ENCODE measurements at places on chromosomes 11 and 22. TPM values are rescaled to one million over a fixed set of nuclear protein-coding genes. Genes with fewer than 3 reads are reported as not detected.

- no peaks in the 10 kb centered on the region for H3K27me3 ChIP-seq
- no peak for DNase-seq
- H3K27ac ChIP-seq: no peak overlapping the region
- no peaks in the 10 kb centered on the region for H3K4me1 ChIP-seq
- no peaks in the 10 kb centered on the region for H3K36me3 ChIP-seq
- H3K4me3 ChIP-seq: no peak overlapping the region
These were observed 15.2 kb upstream of the FCHSD2 start for GRCh38 chr11:73157101-73158010.

DNA sequence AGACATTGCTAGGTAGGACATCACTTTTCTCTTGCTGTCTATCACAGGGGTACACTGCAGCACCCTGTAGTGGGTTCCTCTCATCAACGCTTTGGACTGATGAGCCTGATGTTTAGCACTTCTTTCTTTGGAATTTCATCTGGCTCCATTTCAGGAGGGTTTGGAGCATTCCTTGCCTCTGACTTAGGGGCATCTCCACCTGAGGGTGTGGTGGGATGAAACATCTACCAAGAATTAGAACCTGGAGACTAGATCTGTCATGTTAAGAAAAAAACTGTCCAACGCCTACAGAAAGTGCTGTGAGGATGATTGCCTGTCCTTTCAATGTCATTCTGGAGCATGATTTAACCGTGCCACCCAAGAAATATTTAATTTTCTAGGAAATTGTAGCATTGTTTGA, 648.4 kb downstream of the ETS1 start:
- no peak overlapping the region for H3K27ac ChIP-seq
- H3K36me3 ChIP-seq: no peaks in the 10 kb centered on the region
- no peaks in the 10 kb centered on the region for H3K4me1 ChIP-seq
- no peak for DNase-seq

GRCh38 chr22:25388866-25389540, 169.6 kb downstream of the CRYBB2 start:
- H3K36me3 ChIP-seq: no peaks in the 10 kb centered on the region
- DNase-seq: no peak

DNA sequence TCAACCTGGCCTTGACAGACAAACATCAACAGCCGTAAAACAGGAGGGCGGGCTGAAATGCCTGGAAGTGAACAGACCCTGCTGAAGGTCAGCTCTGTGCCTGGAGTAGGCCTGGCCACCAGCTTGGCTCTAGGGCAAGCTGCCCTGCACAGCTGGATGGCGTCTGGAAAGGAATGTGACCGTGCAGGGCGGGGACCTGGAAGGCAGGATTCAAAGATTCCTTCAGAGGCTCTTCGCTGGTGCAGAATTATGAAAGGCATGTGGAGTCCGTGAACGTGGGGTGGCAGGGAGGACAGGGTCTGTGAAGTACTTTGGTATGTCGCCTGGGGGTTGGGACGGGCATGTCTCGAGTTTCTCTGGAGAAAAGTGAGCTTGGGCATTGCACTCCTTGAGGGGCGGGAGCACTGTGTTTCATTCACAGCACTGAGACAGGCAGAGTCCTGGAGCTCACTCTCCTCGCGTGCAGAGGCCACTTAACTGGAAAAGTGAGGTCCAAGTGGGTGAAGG, 1.5 kb downstream of the EHD1 start:
- H3K36me3 ChIP-seq: no peaks in the 10 kb centered on the region
- peaks cover 3% of the 10 kb centered on the region for H3K4me1 ChIP-seq
- DNase-seq: peak; percentile 52
- no peaks in the 10 kb centered on the region for H3K27me3 ChIP-seq
- H3K27ac ChIP-seq: peak overlapping the region; percentile 69

MOV10L1 gene
- 18.9 TPM for total RNA-seq

DNA sequence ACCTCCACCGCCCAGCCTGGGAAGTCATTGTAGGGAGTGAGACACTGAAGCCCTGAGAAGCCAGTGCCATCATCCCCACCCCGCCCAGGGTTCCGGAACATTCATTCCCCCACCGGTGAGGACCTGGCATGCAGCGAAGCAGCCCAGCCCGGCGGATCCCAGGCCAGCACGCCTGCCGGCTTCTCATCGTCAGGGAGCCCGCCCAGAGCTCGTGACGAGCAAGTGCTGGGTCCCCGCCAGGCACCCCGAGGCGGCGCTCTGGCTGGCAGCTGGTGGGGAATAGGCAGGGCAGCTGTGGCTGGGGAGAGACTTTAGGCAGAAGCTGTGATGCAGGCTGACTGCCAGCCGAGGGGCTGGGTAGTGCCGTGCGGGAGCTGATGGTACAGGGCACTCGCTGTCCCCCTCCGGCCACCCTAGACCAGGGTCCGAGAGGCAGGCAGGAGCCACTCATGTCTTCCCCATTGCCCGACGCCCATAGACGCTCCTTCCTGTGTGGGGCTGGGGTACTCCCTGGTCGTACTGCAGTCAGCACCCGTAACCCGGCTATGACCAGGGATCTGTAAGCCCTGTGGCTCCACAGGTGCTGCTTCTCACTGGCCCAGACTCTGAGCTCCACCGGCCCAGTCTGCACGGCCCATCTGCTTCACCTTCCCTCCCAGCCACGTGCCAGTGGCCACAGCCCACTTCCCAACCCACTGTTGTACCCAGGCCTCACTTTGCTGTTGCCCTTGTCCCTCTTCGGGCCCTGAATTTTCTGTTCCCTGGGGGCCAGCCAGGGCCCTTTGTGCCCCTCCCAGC, 24.5 kb upstream of the CABP7 start:
- DNase-seq: peak; percentile 81
- H3K36me3 ChIP-seq: no peaks in the 10 kb centered on the region

C11orf52 gene
- total RNA-seq: 31.5 TPM

NUCB2 gene
- 110 TPM for total RNA-seq

DNA sequence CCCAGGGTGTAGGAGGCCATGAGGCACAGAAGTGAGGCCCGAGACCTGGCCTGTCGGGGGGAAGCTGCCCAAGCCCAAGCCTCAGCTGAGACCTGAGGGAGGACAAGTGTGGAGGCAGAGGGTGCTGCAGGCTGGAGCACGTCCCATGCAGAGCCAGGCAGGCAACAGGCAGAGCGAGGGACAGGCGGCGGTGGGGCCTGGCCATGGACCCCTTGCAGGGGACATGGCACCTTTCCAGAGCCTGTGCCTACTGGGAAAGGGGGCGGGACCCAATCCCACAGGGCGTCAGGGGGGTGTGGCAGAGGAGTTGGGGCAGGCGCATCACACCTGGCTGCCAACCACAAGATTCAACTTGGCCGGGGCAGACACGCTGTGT, 4.3 kb downstream of the TNNI2 start:
- no peaks in the 10 kb centered on the region for H3K4me1 ChIP-seq
- no peaks in the 10 kb centered on the region for H3K27me3 ChIP-seq
- no peak for DNase-seq

LRRC74B gene
- total RNA-seq: 0.45 TPM

IL17REL gene
- total RNA-seq: not detected

- no peak overlapping the region for H3K4me3 ChIP-seq
- H3K36me3 ChIP-seq: no peaks in the 10 kb centered on the region
- DNase-seq: no peak
- no peaks in the 10 kb centered on the region for H3K4me1 ChIP-seq
These were observed 9.9 kb upstream of the CARD18 start for GRCh38 chr11:105149477-105149876.

DNA sequence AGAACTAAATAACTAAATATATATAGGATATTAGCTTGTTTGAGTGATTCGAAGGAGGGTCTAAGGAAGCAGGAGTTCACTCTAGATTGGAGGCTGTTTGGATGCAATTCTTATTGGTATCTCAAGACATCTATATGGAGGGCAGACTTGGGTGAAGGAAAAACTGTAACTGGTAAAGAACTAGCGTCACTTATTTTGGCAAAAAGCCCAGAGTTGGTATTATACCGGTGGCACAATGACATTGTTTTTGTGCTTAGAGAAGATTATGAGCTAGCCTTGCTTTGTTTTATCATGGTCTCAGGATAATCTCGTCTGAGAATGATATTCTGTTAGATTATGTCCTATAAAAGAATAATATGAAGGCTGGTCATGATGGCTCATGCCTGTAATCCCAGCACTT, 6.0 kb upstream of the SLC35F2 start:
- H3K4me3 ChIP-seq: no peak overlapping the region
- no peaks in the 10 kb centered on the region for H3K36me3 ChIP-seq
- no peak overlapping the region for H3K27ac ChIP-seq
- DNase-seq: no peak
- H3K4me1 ChIP-seq: no peaks in the 10 kb centered on the region

DNA sequence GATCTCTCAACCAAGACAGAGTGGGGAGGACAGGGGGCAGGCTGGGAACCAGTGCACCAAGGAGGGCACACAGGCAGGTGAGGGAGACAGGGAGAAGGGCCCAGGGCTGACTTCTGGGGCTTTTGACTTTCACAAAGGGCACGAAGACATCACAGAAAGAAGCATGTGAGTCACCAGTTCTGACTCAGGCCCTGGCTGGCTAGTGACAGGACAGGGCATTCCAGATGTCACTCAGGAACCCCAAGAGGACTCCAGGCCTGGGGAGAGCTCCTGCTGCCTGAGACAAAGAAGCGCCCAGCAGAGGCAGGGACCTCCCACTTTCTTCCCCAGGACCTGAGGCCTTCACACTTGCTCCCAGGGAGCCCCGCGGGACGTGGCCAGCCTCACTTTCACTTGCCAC, 497.2 kb downstream of the BUD13 start:
- DNase-seq: no peak
- no peaks in the 10 kb centered on the region for H3K4me1 ChIP-seq
- no peak overlapping the region for H3K4me3 ChIP-seq
- H3K27me3 ChIP-seq: no peaks in the 10 kb centered on the region
- no peaks in the 10 kb centered on the region for H3K36me3 ChIP-seq
- H3K27ac ChIP-seq: no peak overlapping the region

RASGRP2 gene
- 13.3 TPM for total RNA-seq

OR51V1 gene
- total RNA-seq: not detected

- no peaks in the 10 kb centered on the region for H3K4me1 ChIP-seq
- no peaks in the 10 kb centered on the region for H3K27me3 ChIP-seq
- no peak overlapping the region for H3K27ac ChIP-seq
- H3K4me3 ChIP-seq: no peak overlapping the region
- DNase-seq: no peak
These were observed 235.9 kb downstream of the TBC1D22A start for GRCh38 chr22:46998331-46998730.

GRCh38 chr11:73295241-73295995, 12.7 kb upstream of the ARHGEF17 start:
- no peak overlapping the region for H3K27ac ChIP-seq
- no peaks in the 10 kb centered on the region for H3K36me3 ChIP-seq
- H3K27me3 ChIP-seq: no peaks in the 10 kb centered on the region
- H3K4me3 ChIP-seq: no peak overlapping the region
- H3K4me1 ChIP-seq: no peaks in the 10 kb centered on the region

DNA sequence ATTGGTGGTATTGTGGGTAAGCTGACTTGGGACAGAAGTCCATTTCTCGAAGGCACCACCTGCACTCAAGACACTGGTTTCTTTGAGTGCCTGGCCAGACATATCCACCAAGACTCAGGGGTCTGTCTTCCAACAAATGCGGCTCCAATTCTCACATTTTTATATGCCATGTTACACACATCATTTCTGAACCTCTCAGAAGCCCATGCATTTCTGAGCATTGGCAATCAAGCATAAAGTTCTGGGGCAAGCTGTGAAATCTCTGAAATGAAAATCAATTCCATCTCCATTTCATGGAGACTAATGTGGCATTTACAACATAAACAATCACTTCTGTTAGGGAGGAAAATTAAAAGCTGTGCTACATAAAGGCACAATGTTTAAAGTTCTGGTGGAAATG, 243.7 kb downstream of the KIRREL3 start:
- no peaks in the 10 kb centered on the region for H3K27me3 ChIP-seq
- H3K36me3 ChIP-seq: no peaks in the 10 kb centered on the region
- H3K27ac ChIP-seq: no peak overlapping the region
- no peak overlapping the region for H3K4me3 ChIP-seq
- DNase-seq: no peak

GRCh38 chr11:26649884-26650283, 72.0 kb downstream of the SLC5A12 start:
- peak; percentile 67 for DNase-seq
- no peaks in the 10 kb centered on the region for H3K4me1 ChIP-seq
- no peaks in the 10 kb centered on the region for H3K27me3 ChIP-seq
- H3K27ac ChIP-seq: no peak overlapping the region

- H3K27ac ChIP-seq: no peak overlapping the region
- no peaks in the 10 kb centered on the region for H3K27me3 ChIP-seq
- H3K36me3 ChIP-seq: no peaks in the 10 kb centered on the region
- DNase-seq: no peak
- H3K4me1 ChIP-seq: peaks cover 2% of the 10 kb centered on the region
These were observed 120.9 kb downstream of the SLC17A6 start for GRCh38 chr11:22459048-22459447.

DNA sequence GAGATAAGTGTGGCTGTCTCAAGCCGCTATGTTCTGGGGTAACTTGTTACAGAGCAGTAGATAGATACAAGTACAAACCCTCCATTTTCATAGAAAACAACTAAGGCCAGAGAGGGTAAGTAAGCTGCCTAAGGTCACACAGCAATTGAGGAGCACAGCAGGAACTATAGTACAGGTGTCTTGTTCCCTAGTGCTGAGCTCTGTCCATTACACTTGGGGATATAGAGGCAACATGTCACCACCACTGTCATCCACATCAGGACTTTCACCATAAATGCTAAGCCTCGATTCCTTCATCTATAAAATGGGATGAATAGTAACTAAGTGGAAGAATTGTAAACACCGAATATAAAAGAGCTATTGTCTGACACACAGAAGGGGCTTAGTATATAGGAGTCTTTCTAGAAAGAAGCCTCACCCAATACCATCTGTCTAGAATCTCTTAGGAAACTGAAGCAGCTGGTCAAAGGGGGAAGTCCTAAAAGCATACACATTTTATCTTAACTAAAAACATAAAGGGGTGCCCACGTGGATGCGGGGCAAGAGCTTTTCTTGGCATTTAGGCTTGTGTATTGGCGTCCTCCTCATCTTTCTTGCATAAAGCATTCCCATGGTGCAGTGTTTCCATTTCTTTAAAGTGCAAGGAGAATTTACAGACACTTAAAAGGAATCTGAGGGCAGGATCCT, 93.8 kb upstream of the ALX4 start:
- H3K36me3 ChIP-seq: no peaks in the 10 kb centered on the region
- no peaks in the 10 kb centered on the region for H3K4me1 ChIP-seq
- no peak overlapping the region for H3K27ac ChIP-seq

GNB1L gene
- total RNA-seq: 12.0 TPM

DNA sequence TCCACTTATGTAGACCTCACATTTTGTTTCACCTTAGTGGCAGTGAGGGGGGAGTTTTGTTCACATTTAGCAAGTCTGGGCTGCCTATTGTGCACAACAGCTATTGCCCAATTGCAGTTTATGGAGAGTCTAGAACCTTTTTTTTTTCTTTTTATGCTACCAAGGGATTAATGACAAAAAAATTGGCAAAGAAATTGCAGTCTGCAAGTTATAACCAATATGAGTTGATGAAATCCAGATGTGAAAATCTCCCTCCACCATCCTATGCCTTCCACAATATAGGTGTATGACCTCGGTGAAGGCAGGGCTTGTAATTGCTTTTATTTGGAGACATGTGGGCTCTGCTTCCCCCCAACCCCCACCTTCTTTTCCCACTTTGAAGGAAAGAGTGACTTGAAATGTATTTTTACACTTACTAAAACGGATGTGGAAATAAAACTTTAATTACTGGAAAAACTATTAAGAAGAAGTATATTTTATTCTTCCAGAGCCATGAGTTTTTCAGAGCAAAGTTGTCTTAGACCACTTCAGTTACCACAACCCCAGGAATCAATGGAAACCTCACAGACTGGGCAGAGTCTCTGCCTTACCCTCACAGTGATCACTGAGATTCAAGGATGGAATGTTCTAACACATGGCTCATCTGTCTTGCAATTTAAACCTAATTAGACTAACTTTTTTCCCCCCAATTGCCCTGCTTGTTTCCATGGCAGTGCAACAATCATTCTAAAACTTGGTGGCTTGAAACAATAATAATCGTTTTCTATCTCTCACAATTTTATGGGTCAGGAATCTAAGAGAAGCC, 120.8 kb upstream of the SLC5A12 start:
- DNase-seq: no peak
- no peaks in the 10 kb centered on the region for H3K27me3 ChIP-seq
- H3K4me3 ChIP-seq: no peak overlapping the region
- no peaks in the 10 kb centered on the region for H3K4me1 ChIP-seq

All from prostate gland (tissue), 2 donors.